ENCODE measurements at places on chromosomes 1 and 21.

DNA sequence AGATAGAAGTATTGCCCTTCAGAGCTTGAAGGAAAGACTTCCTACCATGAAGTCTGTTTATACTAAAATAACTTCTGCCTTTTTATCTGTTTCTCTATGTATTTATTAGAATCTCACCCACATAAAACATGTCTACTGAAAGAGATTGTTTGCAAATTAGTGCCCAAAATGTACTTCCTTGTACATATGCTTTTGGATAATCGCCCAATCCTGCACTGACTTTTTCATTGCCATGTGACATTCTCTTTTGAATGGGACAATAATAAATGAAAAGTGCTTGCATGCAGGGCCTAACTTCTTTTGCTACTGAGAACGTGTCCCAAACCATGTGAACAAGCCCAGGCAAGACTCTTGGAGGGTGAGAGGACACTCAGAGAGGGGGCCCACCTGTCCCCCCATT, 711.6 kb upstream of the ADAMTS5 start:
- DNase-seq = no peak

DNA sequence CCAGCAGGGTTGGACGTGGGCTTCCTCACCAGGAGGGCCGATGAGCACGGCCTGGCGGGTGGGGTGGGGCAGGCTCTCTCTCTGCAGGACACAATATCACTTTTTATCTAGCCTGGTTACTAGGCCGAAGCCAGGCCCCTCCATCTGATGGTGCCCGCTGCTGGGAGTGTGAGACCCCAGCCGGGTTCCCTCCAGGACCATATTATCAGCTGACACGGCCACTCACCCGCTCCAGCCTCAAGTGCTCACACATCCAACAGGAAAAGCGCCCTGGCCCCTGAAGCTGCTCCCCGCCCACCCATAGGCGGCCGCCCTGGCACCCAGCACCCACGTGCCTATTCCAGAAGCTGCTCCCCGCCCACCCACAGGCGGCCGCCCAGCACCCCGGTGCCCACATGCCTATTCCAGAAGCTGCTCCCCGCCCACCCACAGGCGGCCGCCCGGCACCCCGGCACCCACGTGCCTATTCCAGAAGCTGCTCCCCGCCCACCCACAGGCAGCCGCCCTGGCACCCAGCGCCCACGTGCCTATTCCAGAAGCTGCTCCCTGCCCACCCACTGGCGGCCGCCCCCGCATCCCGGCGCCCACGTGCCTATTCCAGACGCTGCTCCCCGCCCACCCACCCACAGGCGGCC, 5.0 kb downstream of the SLC19A1 start:
- no peak for DNase-seq

DNA sequence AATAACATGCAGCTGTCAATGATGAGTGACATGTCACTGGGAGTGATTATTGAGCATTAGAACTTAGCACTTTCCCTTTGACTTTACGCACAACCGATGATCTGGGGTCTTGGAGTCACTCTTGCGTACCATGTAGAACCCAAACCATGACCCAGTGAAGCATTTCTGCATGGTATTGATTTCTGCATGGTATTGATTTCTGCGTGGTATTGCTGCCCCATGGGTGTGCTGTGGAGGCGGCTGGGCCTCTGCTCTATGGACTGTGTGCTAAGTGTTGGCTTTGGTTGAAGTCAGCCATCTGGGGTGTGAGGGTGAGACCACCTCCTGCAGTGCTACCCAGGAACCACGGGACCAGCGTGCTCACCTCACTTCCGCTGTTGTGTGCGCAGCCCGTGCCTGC, 98.0 kb downstream of the ADARB1 start:
- DNase-seq = no peak

DNA sequence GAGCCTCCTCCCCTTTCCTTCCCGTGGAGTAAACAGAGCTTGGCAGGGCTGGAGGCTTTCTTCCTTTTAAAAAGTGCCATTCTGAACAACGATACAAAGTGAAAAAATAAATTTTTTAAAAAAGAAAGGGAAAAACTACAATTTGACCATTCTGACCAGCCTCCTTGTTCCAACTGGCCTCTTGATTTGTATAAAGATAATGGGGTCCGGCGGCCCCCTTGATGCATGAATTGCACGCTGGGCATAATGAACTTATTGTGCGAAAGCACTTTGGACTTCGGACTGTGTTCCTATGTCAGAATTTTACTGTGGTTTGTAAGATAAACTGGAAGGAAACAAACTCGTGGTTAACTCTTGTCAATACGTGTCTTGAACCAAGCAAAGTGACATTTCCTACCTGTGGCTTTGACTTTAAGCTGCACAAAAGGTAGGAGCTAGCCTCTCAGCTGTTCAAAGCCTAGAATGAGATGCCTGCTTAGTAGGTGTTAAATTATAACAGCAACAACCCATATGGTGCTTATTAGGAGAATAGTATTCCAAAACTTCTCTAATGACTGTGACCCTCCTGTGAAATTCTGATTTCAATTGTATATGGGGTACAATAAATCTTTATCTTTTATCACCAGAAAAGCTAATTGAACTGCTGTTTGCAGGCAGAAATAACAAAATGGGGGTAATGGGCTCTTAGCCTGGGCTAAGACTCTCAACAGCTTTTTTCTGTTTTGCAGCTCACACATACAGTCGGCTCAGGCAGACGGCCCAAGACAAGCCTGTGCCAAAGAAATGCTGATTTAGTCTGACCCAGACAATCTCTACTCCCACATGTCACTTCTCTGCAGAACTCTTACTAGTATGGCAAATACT, 9.3 kb downstream of the IRF2BP2 start:
- DNase-seq = peak; percentile 3

DNA sequence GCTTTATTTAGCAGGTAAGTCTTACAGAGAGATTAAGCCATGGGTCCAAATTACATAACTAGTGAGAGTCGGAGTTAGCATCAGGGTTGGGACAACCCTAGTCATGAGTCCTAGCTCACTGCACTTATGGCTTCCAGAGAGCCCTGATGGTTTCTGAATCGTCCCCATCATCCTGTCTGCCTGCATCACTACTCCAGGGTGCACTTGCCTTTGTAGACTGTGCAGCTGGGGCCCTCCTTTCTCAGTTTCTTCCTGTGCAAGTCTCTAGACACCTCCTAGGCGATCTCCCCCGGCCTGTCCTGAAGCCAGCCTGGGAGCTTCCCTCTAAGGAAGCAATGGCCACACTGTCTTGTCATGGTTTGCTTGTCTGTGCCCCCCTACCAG, 37.1 kb downstream of the KIAA0040 start:
- DNase-seq = no peak

DNA sequence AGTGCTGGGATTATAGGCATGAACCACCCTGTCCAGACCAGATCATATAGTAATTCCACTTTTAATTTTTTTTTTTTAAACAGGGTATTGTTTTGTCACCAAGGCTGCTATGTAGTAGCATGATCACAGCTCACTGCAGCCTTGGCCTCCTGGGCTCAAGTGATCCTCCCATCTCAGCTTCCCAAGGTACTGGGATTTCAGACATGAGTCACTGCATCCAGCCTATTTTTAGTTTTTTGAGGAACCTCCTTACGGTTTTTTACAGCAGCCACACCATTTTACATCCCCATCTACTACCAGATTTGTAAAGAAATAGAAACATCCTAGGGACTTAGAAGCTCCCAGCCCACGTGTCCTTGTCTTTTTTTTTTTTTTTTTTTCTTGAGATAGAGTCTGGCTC, 24.0 kb downstream of the L1TD1 start:
- no peak for DNase-seq

DNA sequence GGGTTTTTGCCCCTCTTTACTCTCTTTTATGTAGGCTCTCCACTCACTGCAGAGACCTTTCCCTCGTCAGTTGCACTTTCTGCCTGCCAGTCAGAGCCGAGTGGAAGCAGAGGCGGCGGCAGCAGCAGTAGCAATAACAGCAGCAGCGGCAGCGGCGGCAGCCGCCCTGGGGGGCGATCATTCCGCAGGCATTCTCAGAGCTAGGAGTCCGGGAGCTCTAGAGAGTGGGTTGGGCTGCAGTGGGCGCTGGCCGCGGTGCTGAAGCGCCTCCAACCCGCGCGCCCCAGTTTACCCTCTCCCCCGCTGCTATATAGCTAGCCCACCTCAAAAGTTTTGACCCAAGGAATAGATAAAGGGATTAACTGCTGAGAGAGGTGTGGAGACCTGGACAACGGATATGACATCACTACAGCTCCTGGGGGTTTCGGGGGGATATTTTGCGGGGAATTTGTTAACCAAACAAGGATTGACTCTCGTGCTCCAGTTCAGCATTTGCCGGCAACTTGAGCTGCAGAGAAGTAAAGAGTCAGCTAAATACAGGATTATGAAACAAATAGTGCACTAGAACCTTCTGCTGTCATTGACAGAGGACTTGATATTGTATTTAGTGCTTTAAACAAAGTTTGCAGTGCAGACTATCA, at the start of gene OLFM3:
TSS of gene OLFM3 (minus strand) at position 102 of the 641 bp plus-strand sequence.
- no peak for DNase-seq

GRCh38 chr1:201639826-201640225, 100.9 kb downstream of the NAV1 start:
- DNase-seq = no peak

- DNase-seq = no peak
Observed at GRCh38 chr21:14866859-14867765, 197.7 kb downstream of the NRIP1 start.

GRCh38 chr1:156006666-156007376, 13.9 kb downstream of the SSR2 start:
- DNase-seq = no peak

GRCh38 chr1:9676815-9677393, 25.4 kb downstream of the PIK3CD start:
- DNase-seq = no peak

- DNase-seq = no peak
Observed at GRCh38 chr1:113256348-113256729, 134.0 kb upstream of the MAGI3 start.

GRCh38 chr21:19236209-19236608, 832.6 kb upstream of the TMPRSS15 start:
- DNase-seq = no peak

GRCh38 chr1:168736520-168736919, 7.5 kb upstream of the DPT start:
- DNase-seq = no peak

GRCh38 chr1:162385702-162386101, 4.2 kb downstream of the C1orf226 start:
- DNase-seq = no peak

DNA sequence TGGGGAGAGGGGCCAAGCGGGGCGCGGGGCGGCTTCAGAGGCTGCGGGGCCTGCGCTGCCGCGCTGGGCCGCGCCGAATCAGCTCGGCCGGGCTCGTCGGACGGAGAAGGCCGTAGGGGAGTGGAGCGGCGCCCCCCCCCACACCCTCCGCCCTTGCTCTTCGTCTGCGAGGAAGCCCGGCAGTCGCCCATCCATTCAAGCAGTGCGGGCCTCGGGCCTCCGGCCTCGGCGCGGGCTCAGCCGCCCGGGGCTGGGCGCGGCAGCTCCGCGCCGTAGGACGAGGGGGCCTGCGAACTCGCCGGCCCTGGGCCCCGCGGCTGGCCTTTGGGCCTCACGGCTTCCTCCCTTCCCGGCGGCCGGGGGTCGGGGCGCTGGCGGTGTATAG, 564 bp downstream of the CTPS1 start:
- no peak for DNase-seq

DNA sequence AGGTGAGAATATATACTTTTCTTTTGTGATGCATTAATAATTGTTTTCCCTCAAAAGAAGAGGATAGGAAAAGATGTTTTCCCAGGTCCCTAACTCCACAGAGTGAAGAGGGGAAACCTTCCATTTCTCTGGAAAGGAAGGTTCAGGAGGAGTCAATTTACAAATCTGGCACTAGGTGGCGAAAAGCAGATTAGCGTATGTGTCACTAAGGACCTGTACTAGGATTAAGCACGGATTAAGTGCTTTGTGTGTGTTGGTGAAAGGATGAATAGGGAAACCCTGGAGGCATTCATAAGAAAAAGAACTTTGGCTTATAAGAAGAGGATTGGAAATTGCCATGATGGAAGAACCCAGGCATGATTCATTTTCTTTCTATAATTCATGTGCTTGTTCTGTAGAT, 410.1 kb upstream of the PLXNA2 start:
- DNase-seq = no peak

- DNase-seq = no peak
Observed at GRCh38 chr1:212062832-212063438, 27.4 kb downstream of the DTL start.

- no peak for DNase-seq
Observed at GRCh38 chr1:232597721-232598120, 32.2 kb downstream of the SIPA1L2 start.

- DNase-seq = no peak
Observed at GRCh38 chr1:145985129-145985501, 11.3 kb downstream of the TXNIP start.

- no peak for DNase-seq
Observed at GRCh38 chr1:92016720-92017316, 13.0 kb upstream of the EPHX4 start.

- no peak for DNase-seq
Observed at GRCh38 chr1:108200687-108201051, 526 bp upstream of the SLC25A24 start.

GRCh38 chr1:59971464-59971911, 44.9 kb upstream of the CYP2J2 start:
- DNase-seq = no peak

- no peak for DNase-seq
Observed at GRCh38 chr1:204102739-204103430, 30.0 kb downstream of the SOX13 start.

DNA sequence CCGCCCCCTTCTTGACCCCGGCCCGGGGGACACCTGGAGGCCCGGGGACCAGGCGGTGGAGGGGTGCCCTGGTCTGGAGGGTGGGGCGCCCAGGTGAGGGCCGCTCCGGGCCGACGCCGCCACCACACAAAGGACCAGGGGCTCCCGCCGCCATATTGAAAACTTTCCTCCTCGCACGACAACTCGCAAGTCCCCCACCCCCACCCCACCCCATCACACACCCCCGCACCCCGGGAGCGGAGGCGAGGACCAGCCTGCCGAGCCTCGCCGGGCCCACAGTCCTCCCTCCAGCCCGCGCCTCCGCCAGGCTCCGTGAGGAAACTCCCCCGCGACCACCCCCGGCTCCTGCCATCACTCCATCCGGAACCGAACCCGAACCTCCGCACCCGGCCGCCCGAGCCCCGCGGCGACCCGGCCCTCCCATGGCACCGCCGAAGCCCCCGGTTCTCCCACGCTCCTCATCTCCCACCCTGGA, 733 bp downstream of the KDM5B start:
- DNase-seq = no peak

DNA sequence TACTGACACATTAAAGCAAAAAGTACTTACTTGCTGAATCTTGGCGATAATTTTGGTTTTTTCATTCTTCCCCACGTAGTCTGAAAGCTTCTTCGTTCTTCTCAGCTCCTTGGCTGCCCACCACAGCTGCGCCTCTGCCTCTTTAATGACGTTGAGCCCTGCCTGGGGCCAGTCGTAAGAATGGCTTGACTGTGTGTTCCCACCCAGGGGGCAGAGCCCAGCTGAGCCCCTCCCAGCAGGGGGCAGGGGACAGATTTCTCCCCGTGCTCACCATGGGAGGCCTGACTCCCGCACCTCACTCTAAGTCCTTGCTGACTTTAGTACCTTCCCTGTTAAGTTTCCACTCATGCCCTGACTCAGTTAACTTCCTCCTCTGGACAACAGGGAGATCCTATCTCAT, 9.0 kb downstream of the CFAP298 start:
- DNase-seq = no peak

Measured in stimulated activated CD4-positive, alpha-beta T cell treated with anti-CD3 and anti-CD28 coated beads, TNF-alpha, amount 100 ng/mL, for 1 hour (primary cell).